CD8-positive, alpha-beta T cell (primary cell): ENCODE measurements at places on chromosomes 1 and 21. TPM values are rescaled to one million over a fixed set of nuclear protein-coding genes. Genes with fewer than 3 reads are reported as not detected.

GRCh38 chr21:44093761-44094160 lies 13.4 kb upstream of the PWP2 start:
- DNase-seq, result no peak

GRCh38 chr1:226990133-226990716 lies 50.1 kb downstream of the COQ8A start:
- peak; percentile 68 for DNase-seq

- no peak for DNase-seq
Observed at GRCh38 chr1:31667065-31667785, 22.5 kb upstream of the PEF1 start.

- DNase-seq, result no peak
Observed at GRCh38 chr1:42963378-42964043, 4.8 kb upstream of the SLC2A1 start.

DNA sequence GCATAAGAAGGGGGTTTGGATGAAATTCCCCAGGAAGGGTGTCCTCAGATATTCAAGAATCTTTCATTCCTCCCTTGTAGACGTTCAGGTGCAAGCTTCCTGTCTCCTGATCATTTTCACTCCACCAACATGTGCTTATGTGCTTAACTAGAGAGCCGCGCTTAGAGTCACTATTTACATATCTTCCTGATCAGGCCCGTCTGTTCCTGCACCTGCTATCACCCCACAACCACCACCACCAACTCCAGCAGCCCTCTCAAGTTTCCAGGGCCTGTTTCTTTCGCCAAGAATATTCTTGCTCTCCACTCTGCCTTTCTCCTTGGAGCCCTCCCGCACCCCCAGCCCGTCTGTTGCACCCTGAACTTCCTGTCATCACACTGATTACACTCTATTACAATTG lies 113.4 kb downstream of the SPSB1 start:
- DNase-seq, result no peak

DNA sequence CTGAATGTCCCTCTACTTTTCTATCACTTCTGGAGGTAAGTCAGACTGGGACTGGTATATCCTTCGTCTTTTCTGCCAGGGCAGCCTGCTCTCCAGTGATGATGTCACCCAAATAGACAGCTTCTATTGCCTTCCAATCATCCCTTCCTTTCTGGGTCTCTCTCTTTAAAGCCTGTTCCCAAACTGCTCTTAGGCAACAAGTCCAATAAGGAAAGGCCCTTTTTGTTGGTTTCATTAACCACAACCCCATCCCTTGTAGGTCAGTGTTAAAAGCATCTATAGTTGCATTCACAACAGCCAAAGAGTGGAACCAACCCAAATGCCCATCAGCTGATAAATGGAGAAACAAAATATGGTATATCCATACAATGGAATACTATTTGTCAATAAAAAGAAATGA lies 114.4 kb downstream of the CNIH3 start:
- no peak for DNase-seq

DNA sequence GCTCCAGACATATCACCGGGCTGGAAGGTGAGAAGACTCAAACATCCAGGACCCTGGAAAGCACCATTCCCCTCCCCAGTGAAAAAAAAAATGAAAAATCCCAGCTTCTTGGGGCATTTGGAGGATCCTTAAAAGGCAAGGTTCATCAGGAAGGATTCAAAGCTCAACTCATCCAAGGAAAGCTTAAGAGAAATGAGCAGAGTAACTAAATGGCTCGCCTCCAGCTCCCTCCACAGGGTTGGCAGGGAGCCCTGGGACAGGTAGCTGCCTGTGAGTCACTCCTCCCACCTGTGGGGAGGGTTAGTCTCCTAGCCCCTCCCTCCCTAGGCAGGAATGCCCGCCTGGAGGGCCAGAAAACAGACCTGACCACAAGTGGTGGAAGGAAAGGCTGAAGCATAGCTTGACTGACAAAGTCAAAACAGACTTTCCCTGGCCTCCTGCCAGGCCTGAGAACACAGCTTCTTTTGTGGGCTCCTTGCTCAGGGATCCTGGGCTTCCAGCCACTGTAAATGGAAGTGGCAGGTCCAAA lies 712 bp upstream of the LAMB3 start:
- DNase-seq, result no peak

- no peak for DNase-seq
Observed at GRCh38 chr1:167463875-167464575, 54.3 kb downstream of the CD247 start.

- no peak for DNase-seq
Observed at GRCh38 chr1:70204600-70204999, 779 bp downstream of the LRRC40 start.

- no peak for DNase-seq
Observed at GRCh38 chr21:35896060-35896459, 164.3 kb downstream of the SETD4 start.

DNA sequence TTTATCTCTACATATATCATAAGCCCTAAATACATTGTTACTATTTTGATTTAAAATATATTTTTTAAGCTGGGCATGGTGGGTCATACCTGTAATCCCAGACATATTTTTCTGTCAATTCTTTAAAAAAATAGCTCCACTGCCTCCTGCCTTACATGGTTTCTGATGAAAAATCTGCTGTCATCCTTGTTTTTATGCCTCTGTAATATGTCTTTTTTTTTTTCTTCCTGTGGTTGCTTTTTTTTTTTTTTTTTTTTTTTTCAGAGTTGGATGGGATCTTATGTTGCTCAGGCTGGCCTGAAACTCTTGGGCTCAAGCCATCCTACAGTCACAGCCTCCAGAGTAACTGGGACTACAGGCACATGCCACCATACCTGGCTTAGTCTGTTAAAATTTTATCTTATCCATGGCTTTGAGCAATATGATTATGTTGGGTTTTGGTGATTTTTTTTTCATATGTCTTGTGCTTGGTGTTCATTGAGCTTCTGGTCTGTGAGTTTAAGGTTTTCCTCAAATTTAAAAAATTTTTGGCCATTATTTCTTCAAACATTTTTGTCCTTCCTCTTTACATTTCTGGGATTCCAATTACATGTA lies 12.4 kb upstream of the EDARADD start:
- no peak for DNase-seq

Gene AGTRAP
- 10.4 TPM for total RNA-seq

Gene ZSCAN20
- total RNA-seq, result 0.19 TPM

Gene VWA1
- not detected for total RNA-seq

Gene CYP4A22
- not detected for total RNA-seq

Gene CACHD1
- 3.4 TPM for total RNA-seq
